ENCODE measurements at places on chromosomes 1 and 21. TPM values are rescaled to one million over a fixed set of nuclear protein-coding genes. Genes with fewer than 3 reads are reported as not detected.

The PPIH gene
- 78.5 TPM for total RNA-seq

The RAB3B gene
- total RNA-seq, result 1.2 TPM

The PALMD gene
- total RNA-seq, result 0.05 TPM

The GRIK3 gene
- not detected for total RNA-seq

The CACNA1S gene
- not detected for total RNA-seq
